ENCODE measurements at places on chromosomes 5 and 9.

DNA sequence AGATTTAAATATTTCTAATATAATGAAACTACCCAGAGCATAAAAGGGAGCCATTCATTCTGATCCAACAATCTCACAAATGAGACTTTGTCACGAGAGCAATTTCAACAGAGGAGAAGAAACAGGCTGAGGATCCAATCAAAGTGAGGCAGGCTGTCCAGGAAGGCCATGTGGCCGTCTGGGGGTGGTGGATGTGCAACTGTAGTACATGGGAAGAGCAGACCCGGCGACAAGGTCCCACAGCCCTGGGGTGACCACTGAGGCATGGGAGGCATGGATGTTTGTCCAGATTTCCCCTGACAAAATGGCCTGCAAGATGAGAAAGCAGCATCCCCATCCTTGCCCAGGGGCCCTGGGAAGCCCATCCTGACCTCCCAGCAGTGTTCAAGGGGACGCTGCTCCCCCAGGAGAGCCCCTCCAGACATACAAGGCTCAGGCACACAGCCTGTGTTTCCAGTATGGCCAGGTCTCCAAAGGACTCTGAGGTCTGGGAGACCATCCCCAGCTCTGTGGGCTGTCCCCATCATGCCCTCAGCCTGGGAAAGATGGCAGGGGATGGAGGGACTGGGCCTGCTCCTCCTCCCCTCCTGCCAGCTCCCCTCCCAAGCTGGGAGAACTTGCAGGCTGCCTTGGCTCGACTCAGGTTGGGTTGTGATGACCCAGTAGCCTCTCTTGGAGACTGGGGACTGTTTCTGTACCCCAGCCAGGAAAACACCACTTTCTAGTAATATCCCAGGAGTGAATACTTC is 27.5 kb upstream of the FCN2 start:
- no peak for DNase-seq

DNA sequence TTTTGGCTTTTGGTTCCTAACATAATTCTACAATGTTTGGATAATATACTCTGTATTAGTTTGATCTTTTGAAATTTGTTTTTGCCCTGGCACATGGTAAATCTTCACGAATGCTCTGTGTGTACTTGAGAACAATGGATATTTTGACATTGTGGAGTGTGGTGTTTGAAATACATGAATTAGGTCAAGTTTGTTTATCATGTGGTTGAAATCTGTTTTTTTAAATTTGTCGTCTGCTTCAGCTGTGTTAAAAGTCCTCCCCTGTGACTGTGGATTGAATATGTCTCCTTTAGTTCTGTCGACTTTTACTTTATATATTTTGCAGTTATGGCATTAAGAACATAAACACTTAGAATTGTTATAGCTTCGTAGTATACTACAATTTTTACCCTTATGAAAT is 60.3 kb downstream of the DUSP1 start:
- DNase-seq: no peak

DNA sequence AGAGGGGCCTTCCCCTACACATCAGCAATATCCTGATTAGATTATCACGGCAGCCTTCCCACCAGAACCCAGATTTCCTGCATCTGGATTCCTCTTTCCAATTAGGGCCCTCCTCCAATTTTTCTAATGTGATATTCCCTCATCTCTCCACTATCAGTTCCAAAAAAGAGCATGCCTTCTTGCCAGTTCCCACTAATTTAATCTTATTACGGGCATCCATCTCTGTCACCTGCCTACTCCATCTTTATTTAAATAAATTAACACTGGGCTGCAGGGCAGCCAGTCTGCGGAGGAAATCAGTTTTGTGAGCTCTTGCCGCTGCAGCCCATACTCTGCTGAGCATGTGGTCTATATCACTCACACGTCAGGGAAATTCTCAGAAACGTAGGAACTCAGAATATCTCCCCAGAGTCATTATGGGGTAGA is 16.6 kb upstream of the FBP2 start:
- DNase-seq: no peak

DNA sequence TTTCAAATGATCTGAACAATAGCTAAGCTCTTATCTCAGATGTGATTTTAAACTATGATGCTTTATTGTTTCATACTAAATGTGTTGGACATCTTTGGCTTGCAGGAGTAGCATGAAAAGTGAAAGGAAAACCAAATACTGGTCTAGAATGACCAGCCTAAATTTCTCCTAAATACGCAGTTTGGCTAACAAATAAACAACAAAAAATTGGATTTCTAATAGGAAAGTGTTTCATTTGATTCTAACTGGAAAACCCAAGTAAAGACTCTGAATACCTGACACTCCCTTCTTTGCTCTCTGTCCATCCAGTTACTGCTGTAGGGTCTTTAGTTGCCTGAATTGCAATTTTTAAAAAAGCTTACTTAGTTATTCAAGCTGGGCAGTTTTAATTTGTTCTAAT is 111.7 kb upstream of the ACOT12 start:
- no peak for DNase-seq

DNA sequence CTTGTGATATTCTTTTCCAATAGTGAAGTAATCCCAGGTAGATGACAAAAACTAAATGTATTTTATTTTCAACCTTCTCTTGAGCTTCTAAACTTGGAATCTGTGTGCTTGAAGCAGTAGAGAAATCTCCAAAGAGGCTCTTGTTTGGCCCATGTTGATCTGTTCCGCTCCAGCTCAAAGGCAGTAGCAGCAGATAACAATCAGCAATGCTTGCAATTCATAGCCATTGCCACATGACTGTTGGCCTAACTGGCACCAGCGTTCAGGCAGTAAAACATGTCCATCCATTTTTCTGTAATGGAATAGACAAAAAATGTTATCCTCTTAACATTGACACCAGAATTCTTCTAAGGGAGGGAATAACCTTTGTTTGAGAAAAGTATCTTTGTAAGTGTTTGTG is 270.7 kb upstream of the MSX2 start:
- no peak for DNase-seq

GRCh38 chr9:121098567-121099198 is 23.9 kb downstream of the CNTRL start:
- no peak for DNase-seq

DNA sequence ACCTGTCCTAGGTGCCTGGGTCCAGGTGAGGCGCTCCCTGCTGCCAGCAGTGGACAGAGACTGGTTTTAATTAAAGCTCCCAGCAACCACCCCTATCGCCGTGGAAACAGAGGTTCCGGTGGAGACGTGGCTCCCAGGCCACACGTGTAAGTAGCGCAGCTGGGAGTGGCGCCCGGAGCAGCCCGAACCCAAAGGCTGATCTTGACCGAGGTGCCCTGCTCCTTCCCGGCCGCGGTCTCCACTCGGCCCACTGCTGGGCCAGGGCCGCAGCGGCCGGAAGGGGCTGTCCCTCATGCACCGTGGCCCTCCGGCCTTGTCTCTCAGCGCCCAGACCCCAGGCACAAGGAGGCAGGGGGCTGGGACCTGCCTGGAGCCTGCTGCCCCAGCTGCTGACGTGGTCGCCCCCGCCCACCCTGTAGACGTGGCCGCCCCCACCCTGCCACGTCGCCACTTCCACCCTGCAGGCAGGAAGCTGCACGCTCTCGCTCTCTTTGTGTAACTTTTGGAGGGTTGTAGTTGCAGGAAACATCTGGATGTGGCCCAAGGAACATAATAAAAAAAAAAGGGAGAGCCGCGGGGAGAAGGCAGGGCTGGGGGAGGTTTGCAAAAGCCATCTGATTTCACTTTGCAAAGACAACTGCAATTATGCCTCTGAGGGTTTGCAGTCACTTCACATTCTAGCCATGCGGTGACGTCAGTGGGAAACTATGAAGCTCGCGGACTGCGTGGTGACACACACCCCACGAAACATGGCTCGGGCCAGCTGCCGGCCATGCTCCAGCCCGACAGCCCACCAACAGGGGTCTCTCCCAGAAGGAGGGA is 129.9 kb downstream of the RXRA start:
- peak; percentile 29 for DNase-seq

GRCh38 chr9:103798620-103799019 is 295.5 kb upstream of the SMC2 start:
- DNase-seq: no peak

Data from stimulated activated CD4-positive, alpha-beta T cell treated with anti-CD3 and anti-CD28 coated beads, Interleukin-15, amount 100 ng/mL, for 1 hour (primary cell).